ENCODE measurements at places on chromosomes 1 and 21. TPM values are rescaled to one million over a fixed set of nuclear protein-coding genes. Genes with fewer than 3 reads are reported as not detected.

- peak; percentile 57 for DNase-seq
Observed at GRCh38 chr1:43232482-43232881, 37.3 kb upstream of the TMEM125 start.

Gene AADACL4
- total RNA-seq: not detected

DNA sequence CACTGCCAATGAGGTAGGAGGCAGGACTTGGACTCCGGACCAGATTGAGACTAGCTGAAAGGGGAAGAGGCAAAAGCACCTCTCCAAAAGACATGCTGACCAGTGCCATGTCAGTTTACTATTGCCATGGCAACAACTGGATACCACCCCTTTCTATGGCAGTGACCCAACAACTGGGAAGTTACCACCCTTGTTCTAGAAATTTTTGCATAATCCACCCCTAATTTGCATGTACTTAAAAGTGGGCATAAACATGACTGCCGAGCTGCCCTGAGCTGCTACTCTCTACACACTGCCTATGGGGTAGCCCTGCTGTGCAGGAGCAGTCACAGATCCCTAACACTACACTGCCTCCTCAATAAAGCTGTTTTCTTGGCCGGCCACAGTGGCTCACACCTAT is 19.0 kb upstream of the SLC6A9 start:
- no peak for DNase-seq

Gene DCDC2B
- not detected for total RNA-seq

- DNase-seq: peak; percentile 93
Observed at GRCh38 chr21:33402001-33402979, 923 bp upstream of the IFNGR2 start.

Gene TNFRSF4
- 1.1 TPM for total RNA-seq

Gene SIK1
- 3.6 TPM for total RNA-seq

Gene KCNQ4
- total RNA-seq: 9.3 TPM

GRCh38 chr1:22169816-22170215 is 26.9 kb upstream of the WNT4 start:
- DNase-seq: no peak

GRCh38 chr1:165960136-165960535 is 132.7 kb downstream of the UCK2 start:
- peak; percentile 47 for DNase-seq

DNA sequence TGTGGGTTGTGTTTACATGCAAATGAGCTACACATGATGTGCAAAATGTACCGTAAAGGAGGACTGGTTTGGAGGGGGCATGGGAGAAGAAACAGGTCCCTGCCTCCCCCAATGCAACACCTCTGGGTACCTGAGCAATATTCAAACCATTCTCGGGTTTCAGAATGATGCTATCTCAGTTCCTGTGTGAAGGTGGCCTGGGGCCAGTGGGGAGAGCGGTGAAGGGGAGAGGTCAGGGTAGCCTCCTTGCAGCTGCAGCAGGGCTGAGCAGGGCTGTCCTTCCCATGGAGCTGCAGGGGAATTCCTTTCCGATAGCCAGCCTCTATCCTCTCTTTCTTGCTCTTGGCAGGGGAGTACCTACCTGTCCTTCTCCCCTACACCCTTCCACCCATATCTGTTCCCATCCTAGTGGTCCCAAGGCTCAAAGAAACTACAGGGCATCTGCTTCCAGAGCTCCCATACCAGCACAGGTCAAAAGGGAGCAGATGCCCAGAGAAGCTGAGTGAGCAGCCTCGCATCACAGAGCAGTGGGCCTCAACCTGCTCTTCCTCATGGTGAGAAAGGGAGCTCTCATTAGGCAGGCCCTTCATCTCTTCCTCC is 11.9 kb downstream of the MEF2D start:
- no peak for DNase-seq

- DNase-seq: peak; percentile 0
Observed at GRCh38 chr1:224262373-224263054, 67.5 kb downstream of the NVL start.

DNA sequence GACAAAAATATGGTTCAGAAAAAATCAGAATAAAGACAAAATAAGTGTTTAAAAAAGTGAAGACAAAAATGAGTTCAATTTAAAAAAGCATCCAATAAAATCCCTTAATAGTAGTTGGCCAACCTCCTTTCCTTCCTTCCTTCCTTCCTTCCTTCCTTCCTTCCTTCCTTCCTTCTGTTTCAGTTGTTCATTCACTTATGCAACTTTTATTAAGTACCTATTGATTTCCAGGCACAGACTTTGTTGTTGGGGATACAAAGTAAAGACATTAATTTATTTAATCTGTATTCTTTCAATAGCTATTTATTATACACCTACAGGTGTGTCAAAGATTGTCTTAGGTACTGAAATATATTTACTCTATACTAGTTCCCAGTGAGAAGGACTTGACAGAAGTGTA is 2.4 kb upstream of the LIPI start:
- no peak for DNase-seq

Data from esophagus muscularis mucosa (tissue), 4 donors.